ENCODE measurements at places on chromosomes 7 and 10.

DNA sequence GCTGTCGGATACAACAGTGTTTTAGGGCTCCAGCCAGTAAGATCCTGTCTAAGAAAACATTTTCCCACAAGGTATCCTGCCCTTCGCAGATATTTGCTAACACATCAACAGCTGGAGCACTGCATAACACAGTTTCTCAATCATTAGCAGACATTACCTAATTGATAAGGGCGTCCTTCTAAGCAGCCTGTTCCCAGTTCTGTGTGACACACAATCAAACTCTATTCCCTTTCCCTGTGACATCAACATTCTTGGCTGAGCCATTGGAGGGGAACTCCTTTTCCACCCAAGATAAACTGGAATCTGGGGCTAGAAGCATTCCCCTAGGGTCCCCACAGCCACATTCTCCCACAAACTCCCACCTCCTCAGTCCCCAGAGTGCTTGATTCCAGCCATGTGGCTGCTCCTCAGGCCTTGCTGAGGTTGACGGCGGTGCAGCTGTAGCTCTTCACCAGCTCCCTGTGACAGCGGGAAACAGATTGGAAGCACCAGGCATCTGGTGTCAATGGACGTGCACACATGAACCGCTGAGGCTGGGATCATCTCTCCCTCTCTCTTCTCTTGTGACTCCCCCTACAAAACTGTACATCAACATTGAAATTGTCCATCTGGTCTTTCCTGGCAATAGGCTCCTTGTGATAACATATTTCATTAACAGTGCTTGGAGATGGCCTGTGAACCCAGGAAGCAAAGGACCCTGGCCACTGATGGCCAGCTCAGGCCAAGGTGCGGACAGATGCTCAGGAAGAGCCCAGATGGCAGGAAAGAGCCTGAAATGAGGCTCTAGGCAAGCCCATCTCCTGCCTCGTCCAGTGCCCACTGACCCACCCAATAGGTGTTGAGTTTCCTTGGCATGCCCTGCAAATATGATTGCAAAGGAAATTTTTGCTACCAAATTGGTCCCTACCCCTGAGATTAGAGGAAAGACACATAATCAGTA, 131.1 kb upstream of the TBX20 start:
- no peaks in the 10 kb centered on the region for H3K36me3 ChIP-seq
- H3K4me1 ChIP-seq: no peaks in the 10 kb centered on the region
- no peak for DNase-seq
- no peak overlapping the region for H3K4me3 ChIP-seq

DNA sequence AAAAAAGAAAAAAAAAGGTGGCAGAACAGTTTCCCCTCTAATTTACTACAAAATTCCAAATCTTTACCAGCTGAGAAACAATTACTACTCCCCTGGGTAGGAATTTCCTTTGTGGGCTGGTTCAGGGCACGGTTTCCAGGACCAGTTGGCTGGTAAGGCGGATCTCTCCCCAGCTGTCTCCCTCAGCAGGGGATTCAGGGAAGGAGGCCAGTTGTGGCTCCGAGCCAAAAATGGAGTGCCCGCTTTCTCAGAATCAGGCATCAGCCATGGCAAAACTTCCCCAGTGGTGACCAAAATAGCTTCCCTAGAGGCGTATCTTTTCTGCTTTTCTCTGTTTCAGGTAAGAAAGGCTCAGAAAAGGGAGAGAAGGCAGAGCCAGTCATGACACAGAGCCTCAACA, 91.2 kb downstream of the ZNF22 start:
- peaks cover 15% of the 10 kb centered on the region for H3K27me3 ChIP-seq
- no peak overlapping the region for H3K27ac ChIP-seq

GRCh38 chr7:12909483-12909882, 222.1 kb downstream of the ARL4A start:
- peaks cover 3% of the 10 kb centered on the region for H3K27me3 ChIP-seq
- H3K4me1 ChIP-seq: no peaks in the 10 kb centered on the region
- no peak overlapping the region for H3K4me3 ChIP-seq
- no peak overlapping the region for H3K27ac ChIP-seq

DNA sequence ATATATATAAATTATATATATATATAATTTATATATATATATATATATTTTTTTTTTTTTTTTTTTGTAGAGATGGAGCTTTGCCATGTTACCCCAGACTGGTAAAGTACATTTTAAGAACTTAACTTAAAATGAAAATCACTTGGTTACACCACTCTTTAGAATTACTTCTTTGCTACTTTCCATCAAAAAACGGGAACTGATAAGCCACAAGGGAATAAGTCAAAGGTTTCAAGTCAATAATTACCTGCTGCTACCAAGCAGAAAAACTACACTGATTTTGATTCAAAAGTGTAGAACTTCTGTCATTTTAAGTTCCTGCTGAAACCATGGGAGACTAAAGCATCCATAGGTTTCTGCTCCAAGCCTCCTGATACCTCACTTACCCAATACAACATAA, 12.2 kb downstream of the PPA1 start:
- H3K36me3 ChIP-seq: peaks cover 35% of the 10 kb centered on the region
- no peak overlapping the region for H3K4me3 ChIP-seq
- no peak for DNase-seq
- peaks cover 27% of the 10 kb centered on the region for H3K4me1 ChIP-seq

GRCh38 chr10:113765910-113766309, 14.4 kb downstream of the PLEKHS1 start:
- no peak overlapping the region for H3K27ac ChIP-seq
- DNase-seq: no peak
- peaks cover 4% of the 10 kb centered on the region for H3K36me3 ChIP-seq
- H3K4me3 ChIP-seq: no peak overlapping the region

GRCh38 chr10:100006243-100006886, 3.4 kb downstream of the DNMBP start:
- H3K4me3 ChIP-seq: peak overlapping the region; percentile 3
- H3K36me3 ChIP-seq: no peaks in the 10 kb centered on the region
- H3K27me3 ChIP-seq: peaks cover 6% of the 10 kb centered on the region

- H3K36me3 ChIP-seq: no peaks in the 10 kb centered on the region
- peaks cover 10% of the 10 kb centered on the region for H3K27me3 ChIP-seq
- DNase-seq: no peak
- H3K4me3 ChIP-seq: no peak overlapping the region
Measured at GRCh38 chr7:4056552-4057288, 625.4 kb upstream of the FOXK1 start.

- H3K27me3 ChIP-seq: no peaks in the 10 kb centered on the region
- no peak for DNase-seq
- H3K4me3 ChIP-seq: no peak overlapping the region
- no peaks in the 10 kb centered on the region for H3K4me1 ChIP-seq
- H3K36me3 ChIP-seq: peaks cover 79% of the 10 kb centered on the region
Measured at GRCh38 chr10:125739994-125740679, 20.6 kb downstream of the EDRF1 start.

DNA sequence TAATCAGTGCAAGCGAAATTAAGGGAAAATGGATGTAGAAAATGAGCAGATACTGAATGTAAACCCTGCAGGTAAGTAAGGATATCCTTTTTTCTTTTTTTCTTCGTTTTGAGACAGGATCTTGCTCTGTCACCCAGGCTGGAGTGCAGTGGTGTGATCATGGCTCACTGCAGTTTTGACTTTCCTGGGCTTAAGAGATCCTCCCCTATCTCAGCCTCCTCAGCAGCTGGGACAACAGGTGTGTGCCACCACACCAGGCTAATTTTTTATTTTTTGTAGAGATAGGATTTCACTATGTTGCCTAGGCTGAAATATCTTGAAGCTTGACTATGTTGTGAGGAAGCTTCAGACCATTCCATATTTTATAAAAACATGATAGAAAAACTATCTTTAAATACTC, 4.3 kb downstream of the PDCD4 start:
- H3K27me3 ChIP-seq: peaks cover 2% of the 10 kb centered on the region
- peak overlapping the region; percentile 34 for H3K4me3 ChIP-seq
- H3K4me1 ChIP-seq: peaks cover 67% of the 10 kb centered on the region

DNA sequence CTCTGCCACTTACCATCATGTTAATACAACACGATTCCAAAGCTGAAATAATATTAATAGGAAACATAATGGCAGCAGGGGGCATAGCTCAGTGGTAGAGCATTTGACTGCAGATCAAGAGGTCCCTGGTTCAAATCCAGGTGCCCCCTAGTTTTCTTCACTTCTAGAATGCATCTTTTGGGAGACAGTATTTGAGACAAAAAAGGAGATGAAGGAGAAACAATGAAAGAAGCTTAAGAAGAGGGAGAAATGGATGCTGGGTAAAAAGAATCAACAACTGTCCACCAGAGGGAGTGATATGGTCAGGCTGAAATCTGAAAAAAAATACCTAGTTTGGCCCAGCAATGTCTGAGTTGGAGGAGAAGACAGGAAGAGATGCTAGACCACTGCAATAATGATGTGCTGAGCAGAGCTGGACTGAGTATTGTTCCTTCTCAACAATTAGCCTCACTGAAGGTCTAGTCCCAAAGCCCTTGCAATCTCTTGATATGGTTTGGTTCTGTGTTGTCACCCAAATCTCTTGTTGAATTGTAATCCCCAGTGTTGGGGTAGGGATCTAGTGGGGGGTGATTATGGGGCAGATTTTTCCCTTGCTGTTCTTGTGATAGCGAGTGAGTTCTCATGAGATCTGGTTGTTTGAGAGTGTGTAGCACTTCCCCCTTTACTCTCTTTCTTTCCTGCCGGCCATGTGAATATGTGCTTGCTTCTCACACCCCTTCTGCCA, 48.3 kb downstream of the ZNF783 start:
- H3K36me3 ChIP-seq: no peaks in the 10 kb centered on the region
- DNase-seq: no peak
- no peaks in the 10 kb centered on the region for H3K27me3 ChIP-seq
- no peaks in the 10 kb centered on the region for H3K4me1 ChIP-seq
- H3K27ac ChIP-seq: no peak overlapping the region
- H3K4me3 ChIP-seq: no peak overlapping the region

Data from activated naive CD8-positive, alpha-beta T cell treated with anti-CD3 and anti-CD28 coated beads, Interleukin-2, amount 50 U/mL, for 24 hours (primary cell).